ENCODE measurements at places on chromosomes 5 and 9.

- no peak for DNase-seq
Observed at GRCh38 chr5:73823508-73823925, 197.5 kb downstream of the ARHGEF28 start.

DNA sequence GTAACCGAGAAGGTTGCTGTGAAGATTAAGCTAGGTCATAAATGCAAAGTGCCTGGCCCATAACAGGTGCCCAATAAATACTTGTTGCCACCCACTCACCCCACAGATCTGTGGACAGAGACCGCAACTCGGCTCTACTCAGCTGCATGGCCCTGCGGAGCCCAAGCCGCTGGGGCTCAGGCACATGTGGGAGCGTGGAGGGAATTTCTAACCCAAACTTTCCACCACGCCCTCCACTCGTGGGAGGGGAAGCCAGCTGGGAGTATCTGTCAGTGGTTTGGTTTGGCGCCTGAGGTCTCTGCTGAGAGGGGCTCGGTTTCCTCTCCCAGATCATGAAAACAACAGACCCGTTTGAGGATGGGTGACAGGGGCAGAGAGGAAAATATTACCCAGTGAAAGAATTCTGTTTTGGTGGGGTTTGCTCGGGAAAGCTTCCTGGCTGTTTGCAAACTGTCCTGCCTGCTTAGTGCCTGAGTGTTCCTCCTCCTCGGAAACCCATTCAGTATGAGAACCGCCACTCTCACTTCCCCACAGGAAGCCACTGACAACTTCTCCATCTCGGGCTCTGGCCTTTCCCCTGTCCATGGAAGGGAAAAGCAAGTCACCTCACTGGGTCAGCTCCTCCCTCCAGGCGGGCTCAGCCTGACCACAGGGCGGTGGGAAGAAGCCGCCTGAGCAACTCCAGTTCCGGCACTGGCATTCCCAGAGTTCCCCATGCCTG lies 60.1 kb downstream of the RGS3 start:
- DNase-seq, result no peak

- no peak for DNase-seq
Observed at GRCh38 chr5:57455511-57456455, 26.8 kb downstream of the ACTBL2 start.

GRCh38 chr5:3511934-3512333 lies 83.7 kb upstream of the IRX1 start:
- DNase-seq, result no peak

DNA sequence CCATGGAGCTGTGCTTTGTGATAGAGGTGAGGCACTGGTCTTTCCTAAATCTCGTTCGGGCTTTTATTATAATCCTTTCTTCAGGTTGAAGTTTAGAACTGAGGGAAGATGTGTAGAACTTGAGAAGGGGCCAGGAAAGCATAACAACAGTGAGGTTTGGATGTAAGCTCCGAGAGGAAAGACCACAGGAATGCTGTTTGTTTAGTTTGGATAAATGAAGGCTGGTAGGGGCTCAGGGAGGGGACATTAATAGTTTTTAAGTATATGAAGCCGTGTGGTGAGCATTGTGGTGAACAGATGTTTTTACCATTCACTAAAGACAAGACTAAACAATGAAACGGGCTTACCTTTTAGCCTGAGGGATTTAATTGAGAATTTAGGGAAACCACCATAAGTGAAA lies 130.8 kb downstream of the ARHGAP26 start:
- no peak for DNase-seq

DNA sequence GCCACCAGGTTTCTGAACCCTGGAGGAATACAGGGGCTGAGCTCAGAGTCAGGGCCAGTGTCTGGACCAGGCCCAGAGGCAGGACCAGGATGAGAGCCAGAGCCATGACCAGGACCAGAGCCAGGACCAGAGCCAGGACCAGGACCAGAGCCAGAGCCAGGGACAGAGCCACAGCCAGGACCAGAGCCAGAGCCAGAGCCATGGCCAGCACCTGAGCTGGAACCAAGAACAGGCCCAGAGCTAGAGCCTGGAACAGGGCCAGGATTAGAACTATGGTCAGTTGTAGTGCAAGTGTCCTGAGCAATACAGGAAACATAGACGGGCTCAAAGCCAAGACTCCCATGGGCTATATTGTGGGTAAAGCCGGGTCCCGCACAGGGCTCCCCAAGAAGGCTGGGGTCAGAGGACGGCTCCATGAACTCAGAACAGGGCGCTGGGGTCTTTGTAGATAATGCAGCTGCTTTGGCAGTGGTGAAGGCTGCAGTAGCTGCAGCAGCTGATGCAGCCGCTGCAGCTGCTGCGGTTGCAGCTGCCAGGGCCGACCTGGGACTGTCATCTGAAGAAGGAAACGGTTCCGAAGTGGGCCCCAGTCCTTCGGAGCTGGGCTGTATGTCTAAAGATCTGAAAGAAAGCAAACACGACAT lies 559 bp downstream of the SPAG8 start:
- DNase-seq, result no peak

DNA sequence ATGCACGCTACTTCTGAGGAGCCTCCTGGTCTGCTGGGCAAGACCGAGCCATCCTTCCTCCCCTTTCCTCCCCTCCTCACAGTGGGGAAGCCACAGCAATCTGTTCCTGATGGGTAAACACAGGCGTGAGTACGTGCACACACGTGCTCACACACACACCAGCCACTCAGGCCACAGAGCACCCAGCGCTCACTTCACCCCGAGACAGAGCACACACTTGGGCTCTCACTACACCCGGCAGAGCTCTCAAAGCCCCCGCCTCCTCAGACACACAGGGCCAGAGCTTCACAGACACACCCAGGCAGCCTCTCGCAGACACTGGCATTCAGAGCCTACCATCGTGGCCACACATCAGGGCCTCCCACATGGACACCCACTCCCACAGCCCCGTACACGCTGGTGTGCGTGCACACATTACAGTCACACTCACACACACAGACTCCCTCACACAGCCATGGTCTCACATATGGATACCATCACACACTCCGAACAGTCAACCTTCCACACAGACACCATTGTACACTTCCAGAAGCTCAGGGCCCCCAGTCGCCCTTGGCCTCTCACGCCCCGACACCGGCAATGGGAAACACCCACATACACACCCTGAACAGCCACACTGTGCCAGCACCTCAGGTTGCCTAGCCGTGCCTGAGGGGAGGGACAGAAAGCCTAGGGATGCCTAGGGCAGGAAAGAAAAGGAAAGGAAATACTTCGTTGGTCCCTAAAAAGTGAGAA lies 13.5 kb downstream of the CNTFR start:
- DNase-seq, result no peak

- DNase-seq, result no peak
Observed at GRCh38 chr9:114339130-114339908, 9.7 kb downstream of the ORM2 start.

DNA sequence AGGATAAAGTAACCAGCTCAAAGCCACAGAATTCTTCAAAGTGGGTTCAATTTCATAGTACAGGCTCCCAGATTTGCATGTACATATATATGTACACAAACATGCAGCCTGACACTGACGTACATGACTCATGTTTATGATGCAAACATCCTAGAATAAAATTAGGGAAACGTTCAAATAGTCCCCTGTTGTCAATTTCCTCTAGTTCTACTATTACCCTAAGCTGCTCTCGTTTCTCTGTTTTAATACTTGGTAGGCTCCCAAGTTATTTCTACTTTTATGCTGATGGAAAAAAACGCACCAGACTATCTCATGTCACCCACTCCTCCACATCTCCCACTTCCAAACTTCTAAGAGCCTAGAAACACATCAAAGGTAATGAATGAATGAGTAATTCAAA lies 229.7 kb downstream of the EPB41L4A start:
- DNase-seq, result no peak

GRCh38 chr5:95760273-95761191 lies 29.4 kb downstream of the RHOBTB3 start:
- no peak for DNase-seq

DNA sequence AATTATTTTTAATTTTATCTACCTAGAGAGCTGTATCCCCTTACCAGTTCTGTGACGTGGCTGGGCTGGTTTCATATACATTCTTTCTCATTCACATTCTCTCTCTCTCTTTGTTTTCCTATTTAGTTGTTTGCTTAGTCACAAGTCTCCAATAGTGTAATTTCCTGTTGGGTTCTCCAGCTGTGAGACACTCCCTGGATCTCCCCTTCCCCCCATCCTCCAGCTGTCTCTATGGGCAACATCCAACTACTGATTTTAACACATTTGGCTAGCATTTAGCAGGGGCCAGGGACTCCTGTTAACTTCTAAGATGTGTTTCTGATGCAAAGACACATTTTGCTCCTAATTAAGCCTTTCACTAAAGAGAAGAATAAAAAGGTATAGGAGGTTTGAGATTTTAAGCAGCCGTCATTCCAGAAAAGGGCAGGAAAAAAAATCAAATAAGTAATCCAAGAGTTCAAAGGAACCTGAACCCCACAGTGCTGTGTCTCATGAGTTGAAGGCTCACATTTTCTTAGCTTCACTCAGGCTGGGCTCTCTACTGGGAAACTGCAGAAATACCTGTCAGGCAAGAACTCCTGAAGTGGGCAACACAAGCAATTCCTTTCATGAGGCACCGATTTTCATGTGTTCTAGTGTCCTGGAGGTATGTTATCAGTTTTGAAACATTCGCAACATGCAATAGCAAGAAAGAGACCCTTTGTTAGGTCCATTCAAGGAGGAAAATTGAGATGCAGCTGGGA lies 198.7 kb upstream of the C9orf72 start:
- peak; percentile 43 for DNase-seq

GRCh38 chr5:149780043-149780737 lies 50.1 kb downstream of the PPARGC1B start:
- no peak for DNase-seq

GRCh38 chr5:55402199-55402598 lies 94.4 kb downstream of the MTREX start:
- no peak for DNase-seq

GRCh38 chr5:81638471-81638870 lies 112.4 kb downstream of the SSBP2 start:
- no peak for DNase-seq

- no peak for DNase-seq
Observed at GRCh38 chr9:38332625-38333024, 59.9 kb upstream of the ALDH1B1 start.

GRCh38 chr9:106643211-106643930 lies 219.6 kb upstream of the ZNF462 start:
- DNase-seq, result no peak

DNA sequence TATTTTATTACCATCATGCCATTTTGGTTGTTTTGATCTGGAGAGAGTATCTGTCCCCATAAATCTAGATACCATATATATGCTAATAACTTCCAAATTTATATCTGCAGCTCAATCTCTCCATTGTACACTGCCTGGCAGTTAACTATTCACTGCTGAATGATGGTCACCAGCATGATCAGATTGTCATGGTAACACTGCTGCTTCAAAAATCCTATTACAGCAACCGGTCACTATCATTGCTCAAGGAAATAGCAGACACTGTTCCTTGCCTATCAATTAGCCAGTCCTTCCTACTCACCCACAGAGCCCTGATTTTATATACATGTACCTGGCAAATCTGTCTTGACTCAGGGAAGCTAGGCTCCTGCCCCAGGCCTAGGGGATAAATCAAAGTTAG lies 11.5 kb downstream of the REEP5 start:
- DNase-seq, result no peak

DNA sequence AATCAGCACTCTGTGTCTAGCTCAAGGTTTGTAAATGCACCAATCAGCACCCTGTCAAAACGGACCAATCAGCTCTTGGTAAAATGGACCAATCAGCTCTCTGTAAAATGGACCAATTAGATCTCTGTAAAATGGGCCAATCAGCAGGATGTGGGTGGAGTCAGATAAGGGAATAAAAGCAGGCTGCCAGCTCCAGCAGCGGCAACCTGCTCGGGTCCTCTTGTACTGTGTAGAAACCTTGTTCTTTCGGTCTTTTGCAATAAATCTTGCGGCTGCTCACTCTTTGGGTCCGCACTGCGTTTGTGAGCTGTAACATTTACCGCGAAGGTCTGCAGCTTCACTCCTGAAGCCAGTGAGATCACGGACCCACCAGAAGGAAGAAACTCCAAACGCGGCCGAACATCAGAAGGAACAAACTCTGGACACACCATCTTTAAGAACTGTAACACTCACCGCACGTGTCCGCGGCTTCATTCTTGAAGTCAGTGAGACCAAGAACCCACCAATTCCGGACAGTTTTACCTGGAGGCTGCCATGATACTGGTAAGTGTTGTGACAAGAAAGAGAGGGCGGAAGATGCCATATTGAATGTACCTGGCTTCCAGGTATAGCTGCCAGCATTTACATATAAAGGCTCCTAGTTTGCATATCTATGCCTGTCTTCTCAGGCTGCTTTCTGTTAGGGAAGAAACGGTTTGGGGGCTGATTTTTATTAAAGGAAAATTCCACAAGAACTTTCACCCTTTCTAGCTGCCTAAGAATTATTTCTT lies 758.5 kb upstream of the CTNND2 start:
- DNase-seq, result no peak

- no peak for DNase-seq
Observed at GRCh38 chr5:74468421-74468820, 172.1 kb downstream of the ENC1 start.

DNA sequence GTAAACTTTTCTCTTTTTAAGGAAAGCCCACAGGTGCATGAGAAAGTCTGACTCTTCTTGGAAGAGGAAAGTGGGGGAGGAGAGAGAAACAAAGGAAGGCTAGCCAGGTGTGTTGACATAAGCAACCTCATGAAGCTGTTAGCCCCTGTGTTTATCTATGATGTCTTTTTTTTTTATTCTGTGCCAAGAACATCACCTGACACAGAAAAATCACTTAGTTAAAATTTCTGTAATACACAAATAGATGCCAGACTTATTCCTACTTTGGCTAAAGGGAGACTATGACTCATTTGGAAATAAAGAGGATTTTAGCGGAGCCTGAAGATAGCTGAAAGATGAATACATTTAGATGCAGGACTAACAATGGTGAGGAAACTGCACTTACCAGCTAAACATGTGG lies 58.3 kb downstream of the BAAT start:
- DNase-seq, result peak; percentile 71

DNA sequence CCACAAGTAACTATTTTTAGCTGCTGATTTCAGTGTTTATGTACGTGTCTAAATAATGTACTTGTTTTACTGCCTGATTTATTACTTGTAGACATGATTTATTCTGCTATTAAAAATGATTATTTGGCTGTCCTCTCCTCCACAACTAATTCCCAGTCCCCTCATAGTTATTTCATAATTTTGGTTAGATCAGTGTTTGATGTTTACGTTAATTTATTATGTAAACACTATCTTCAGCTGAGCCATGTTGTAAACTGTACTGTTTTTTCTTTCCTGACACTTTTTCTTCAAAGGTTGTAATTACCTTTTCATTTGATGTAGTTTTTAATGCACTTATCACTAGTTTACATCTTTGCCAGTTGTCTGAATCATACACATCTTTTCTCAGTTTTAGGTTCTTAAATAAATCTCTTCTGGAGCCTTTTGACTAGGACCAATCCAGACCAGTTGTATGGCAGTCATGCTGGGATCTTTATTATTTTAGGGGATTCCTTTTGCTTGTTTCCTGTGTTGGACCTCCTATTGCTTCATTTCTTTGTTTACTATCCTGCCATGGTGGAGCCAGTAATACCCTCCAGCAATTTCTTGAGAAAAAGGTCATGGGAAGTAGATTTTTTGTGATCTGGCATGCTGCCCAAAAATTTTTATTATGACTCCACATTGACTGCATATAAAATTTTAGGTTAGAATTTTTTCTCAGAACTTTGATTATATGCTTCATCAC lies 16.1 kb downstream of the AP3S1 start:
- DNase-seq, result no peak

Data from NCI-H1105 (cell line).